ENCODE measurements at places on chromosomes 3 and 15.

DNA sequence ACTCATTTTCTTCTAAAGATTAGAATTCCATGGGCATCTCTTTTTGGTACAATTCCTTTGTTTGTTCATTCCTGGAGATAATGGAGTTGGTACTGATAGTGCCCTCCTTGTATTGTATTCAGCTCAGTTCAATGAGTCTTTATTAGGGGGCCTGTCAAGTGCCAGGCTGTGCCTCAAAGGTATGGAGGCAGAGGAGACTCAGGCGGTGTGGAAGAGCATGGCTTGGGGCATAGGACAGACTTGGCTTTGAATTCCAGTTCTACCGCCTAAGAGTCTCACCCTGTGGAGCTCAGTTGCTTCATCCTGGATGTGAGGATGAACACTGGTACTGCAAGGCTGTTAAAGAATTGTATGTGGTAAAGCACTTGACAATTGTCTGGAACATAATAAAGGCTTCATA lies 196.6 kb upstream of the IL12A start:
- DNase-seq: no peak

GRCh38 chr3:153061938-153062528 lies 100.0 kb upstream of the RAP2B start:
- DNase-seq: no peak

- no peak for DNase-seq
These were observed 27.5 kb downstream of the CRYGS start for GRCh38 chr3:186516646-186517045.

DNA sequence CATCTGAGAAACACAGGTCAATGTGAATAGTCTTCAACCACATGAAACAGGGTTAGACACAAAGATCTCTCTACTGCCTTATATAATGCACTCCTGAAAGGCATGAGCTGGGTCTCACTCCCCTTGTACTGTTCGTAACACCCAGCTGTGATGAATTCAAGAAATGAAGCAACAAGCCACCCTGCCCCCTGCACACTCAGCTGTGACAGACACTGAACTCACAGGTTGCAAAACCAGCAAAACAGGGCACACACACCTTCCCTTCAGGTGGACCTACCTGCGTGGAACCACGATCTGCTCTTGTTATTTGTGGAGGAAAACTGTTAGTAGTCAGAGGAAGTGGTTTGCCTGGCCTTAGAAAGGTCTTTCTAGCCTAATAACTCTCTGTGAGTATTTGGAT lies 64.5 kb downstream of the CERS3 start:
- DNase-seq: no peak

- DNase-seq: no peak
These were observed 609 bp upstream of the UROC1 start for GRCh38 chr3:126517986-126518778.

GRCh38 chr3:178498871-178499270 lies 37.4 kb upstream of the KCNMB2 start:
- DNase-seq: no peak

- DNase-seq: peak; percentile 71
These were observed 52.8 kb downstream of the RGMA start for GRCh38 chr15:93035953-93036810.

DNA sequence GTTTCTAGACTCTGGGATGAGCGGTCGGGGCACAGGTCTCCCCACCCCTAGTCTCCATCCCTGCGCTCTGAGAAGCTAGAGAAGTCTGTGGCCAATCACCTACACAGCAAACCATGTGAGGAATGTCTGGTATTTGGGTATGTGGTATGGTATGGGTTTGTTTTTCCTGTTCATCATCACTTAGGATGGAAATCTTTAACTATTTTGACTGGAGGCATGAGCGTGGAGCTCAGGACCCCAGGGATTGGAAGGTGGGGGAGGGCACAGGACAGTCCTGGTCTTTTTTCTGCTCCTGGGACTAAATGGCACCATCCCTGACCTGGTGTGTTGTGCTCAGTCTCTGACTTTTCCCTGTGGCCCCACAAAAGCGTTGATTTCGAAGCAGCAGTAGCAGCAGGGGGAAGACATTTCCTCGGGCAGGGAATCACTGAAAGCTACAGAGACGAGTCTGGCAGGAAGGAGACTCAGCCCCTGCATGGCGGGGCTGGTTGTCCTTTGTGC lies 191.7 kb upstream of the TPM1 start:
- DNase-seq: peak; percentile 66

DNA sequence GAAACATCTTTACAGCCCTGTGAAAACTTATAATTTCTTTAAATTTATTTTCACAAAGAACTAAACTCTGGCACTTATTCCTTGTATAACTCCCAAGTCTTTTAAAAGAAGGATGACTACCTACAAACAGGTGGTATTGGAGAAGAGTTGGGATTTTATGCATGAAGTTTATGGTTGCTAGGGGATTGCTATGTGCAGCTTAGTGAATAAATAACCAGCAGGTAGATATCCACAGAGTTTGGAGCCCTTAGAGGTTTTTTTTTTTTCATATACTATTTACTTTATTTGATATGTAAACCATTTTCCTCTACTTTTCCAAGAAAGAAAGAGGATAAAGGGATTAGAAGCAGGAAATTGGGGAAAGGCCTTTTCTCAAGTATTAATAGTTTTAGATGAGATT lies 91.5 kb downstream of the GPR156 start:
- no peak for DNase-seq

DNA sequence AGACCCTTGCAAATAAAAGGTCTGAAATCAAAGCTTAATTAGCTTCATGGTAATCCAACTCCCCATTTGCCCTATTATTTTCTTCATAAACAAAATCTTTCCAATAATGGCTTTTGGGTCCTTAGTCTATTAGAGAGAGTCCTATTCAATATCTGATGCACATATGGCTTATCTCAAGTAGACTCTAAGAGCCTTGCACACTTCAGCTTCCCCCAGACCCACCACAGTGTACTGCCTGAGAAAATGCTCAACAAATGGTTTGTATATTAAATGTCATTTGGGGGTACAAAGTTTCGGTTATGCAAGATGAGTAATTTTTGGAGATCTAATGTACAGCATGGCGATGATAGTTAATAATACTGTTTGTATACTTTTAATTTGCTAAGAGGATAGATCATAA lies 28.9 kb downstream of the FSTL1 start:
- DNase-seq: no peak

- DNase-seq: no peak
These were observed 92.1 kb downstream of the XRN1 start for GRCh38 chr3:142355692-142356091.

DNA sequence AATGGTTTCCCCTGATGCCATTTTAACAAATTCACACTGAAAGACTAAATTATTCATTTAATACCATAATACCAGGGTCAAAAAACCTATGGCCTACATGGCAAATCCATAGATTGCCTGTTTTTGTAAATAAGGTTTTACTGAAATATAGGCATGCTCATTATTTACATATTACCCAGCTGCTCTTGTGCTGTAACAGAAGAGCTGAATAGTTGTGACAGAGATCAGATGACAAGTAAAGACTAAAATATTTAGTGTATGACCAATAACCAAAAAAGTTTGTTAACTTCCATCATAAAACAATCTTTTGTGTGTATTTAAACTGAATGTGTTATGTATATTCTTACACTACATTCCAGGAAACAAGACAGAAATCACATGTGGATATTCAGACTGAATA lies 60.2 kb downstream of the DENND4A start:
- no peak for DNase-seq

DNA sequence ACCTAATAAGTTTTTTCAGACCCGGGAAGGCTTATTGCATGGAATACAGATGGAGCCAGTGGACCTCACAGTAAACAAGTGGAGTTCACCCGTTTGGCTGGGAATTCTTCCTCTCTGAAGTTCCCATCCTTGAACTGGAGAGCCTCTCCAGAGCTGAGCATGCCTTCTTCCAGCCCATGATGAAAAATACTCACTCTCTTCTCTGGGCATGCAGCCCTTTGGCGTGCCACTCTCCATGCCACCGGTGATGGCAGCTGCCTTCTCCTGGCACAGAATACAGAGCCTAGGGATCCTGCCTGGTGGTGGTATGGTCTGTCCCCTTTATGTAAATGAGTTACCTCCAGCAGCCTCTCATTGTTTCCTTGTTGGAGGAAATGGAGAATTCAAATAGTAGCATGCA lies 150.8 kb downstream of the LEKR1 start:
- no peak for DNase-seq

- no peak for DNase-seq
These were observed 37.1 kb downstream of the IL17RD start for GRCh38 chr3:57127891-57128518.

- no peak for DNase-seq
These were observed 3.8 kb upstream of the BRPF1 start for GRCh38 chr3:9727743-9728142.

DNA sequence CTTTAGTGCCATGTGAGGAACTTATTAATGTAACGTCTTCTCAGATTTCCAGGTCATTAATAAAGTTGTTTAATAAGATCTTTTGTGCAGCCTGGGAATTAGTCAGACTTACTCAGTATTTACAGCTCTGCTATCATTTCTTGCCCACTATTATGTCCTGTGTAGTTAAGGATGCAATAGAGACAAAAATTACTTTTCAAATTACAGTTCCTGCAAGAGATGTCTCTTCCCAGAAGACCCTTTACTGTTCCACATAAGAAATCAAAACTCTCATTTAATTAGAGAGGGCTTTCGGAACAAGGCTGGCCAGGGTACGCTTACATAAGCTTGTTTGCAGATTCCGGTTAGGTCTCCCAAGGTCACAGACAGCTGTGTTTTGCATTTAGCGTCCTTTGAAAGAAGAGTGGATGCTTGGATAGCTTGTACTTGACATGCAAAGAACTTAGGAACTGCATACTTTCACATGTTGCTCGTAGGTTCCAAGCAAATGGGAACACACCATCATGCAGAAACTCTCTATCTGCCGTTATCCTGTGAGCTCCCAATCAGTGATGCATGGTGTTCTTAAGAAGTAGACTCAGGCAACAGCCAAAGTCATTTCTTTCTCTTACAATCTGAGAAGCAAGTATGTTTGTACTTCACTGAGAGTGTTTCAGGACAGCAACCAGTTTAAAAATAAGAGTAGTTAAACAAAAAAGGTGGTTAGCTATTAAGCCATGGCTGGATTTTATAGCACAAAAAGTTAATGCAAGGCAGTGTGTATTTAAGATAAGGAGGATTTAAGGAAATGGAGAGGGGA lies 37.4 kb downstream of the FILIP1L start:
- DNase-seq: no peak

- no peak for DNase-seq
These were observed 5.2 kb downstream of the NUSAP1 start for GRCh38 chr15:41337631-41338522.

GRCh38 chr3:193805448-193805847 lies 212.4 kb downstream of the OPA1 start:
- DNase-seq: peak; percentile 95

DNA sequence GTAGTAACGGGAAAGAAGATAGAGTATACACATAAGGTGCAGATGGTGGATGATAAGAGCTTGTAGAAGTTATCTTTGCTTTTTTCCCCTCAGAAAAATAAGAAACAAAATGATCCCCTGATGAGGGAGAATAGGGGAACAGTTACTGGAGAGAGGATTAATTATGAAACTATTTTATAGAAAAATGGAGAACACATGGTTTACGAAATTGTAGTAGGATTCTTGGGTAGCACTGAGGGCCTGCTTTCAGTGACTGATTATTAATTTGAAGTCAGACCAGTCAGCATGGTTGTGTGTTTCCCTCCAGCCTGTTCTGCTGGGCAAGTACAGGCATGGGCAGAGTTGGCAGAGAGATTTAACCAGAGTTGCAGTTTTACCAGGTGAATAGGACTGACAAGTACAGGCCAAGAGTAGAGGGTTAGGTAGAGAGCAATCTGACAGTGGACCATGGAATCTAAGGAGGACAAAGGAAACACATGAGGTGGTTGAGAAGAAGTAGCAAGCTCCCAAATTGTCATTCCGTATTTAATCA lies 5.9 kb downstream of the SLC49A4 start:
- DNase-seq: no peak

- no peak for DNase-seq
These were observed 4.9 kb downstream of the CHP1 start for GRCh38 chr15:41235929-41236328.

GRCh38 chr3:176562331-176562730 lies 635.0 kb downstream of the TBL1XR1 start:
- DNase-seq: no peak

DNA sequence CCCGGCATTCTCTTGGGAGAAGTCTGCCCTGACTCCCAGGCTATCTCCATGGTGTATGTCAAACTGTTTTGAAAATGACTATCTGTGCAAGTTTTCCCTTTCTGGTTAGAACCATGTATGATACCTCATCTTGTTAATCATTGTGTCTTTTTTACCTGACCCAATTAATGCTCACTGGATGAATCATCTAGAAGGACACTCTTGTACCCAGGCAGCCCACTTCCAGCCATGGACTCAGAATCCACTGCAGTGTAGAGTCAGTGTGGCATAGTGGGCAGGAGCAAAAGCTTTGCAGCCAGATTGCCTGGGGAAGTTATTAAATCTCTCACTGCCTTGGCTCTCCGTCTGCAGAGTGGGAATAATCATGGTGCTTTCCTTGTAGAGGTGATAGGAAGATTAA lies 1.2 kb downstream of the FAM3D start:
- no peak for DNase-seq

GRCh38 chr15:66682865-66683264 lies 19.2 kb upstream of the SMAD6 start:
- no peak for DNase-seq

- no peak for DNase-seq
These were observed 156.7 kb downstream of the DIPK2A start for GRCh38 chr3:144128108-144128892.

DNA sequence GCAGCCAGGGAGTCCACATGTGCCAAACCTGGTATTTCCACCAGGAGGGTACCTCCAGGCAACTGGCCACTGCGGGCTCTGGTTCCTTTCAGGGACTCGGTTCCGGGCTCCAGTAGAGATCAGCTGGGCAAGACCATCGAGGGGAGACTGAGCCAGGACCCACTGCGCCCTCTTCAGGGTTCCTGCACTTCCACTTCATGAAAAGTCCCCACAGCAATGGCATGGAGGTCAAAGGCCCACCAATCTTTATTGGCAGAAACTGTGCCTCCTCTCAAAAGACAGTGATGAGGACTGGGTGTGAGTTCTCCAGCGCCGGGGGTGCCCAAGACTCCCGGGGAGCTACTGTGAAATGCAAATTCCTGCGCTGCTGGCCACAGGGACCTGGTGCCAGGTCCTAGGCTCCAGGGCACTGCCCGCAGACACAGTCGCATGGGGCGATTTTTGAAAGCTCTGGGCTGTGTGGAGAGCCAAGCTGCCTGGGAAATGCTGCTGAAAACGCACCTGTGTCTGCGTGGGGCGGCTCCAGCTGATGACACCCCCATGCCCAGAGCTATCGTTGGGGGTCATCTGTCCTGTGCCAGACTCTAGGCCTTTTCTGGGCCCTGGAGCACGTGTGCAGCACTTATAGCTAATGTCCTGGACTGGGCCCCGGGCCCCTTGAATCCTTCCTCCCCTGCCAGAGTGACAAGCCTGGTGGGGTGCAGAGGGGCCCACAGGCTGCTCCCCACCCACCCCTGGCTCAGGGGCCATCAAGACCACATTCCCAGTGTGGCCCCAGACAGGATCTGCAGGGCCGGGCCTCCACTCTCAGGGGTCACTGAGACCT lies 144.0 kb downstream of the NSMCE3 start:
- no peak for DNase-seq

All from lung microvascular endothelial cell (primary cell).